CD4-positive, alpha-beta memory T cell (primary cell): ENCODE measurements at places on chromosomes 16 and 17. TPM values are rescaled to one million over a fixed set of nuclear protein-coding genes. Genes with fewer than 3 reads are reported as not detected.

Gene SERPINF2
- 1.3 TPM for total RNA-seq

DNA sequence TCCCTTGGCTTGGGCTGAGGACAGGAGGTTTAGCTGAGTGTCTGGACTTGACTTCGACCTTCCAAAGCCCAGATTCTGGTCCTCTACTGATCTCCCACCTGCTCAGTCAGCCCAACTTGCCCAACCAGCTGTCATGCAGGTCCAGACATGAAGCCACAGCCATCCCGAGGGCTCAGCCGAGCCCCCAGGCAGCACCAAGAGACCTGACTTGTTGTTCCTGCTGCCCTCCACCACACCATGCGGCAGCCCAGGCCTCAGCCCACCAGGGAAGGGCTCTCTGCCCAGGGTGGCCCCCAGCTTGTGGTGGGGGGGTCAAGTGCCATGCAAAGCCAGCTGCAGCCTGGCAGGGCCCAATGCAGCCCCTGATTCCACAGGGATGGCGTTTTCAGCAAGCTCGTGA is 17.2 kb upstream of the CACNG4 start:
- no peak for DNase-seq

DNA sequence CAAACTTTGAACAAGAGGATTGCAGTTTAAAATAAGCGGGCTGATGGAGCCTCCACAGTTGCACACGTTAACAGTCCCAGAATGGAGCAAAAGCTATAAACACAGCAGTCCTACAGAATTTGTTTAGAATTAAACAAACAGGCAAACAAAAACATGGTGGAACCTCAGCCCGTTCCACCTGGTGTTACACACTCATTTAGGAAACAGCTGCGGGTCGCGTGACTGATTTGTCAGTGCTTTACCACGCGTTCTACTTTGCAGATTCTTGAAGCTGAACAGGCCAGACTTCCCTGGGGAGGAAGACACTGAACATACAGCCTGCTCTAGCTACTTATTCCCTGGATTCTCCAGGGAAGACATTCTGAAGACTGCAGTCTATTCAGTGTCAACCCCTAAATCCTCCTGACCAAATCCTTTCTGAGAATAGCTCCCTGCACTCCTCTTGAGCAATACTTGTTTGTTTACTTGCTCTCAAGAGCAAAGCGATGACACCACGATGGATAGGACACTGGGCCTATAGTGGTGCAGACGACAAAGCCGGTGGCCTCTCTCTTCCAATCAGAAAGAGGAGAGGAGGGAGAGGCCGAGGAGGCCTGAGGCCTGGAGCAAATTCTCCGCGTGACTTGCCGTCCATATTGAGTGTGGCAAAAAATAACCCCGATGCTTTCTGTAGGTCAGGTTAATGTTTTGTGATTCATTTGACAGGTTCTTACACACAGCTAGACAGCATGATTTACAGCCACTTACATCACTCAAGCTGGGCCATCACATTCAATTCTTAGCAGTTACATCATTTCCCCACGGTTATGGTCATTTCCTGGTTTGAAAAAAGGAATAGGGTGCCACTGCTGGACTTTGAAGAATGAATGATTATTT is 4.0 kb upstream of the MAP1LC3B start:
- DNase-seq: peak; percentile 98

DNA sequence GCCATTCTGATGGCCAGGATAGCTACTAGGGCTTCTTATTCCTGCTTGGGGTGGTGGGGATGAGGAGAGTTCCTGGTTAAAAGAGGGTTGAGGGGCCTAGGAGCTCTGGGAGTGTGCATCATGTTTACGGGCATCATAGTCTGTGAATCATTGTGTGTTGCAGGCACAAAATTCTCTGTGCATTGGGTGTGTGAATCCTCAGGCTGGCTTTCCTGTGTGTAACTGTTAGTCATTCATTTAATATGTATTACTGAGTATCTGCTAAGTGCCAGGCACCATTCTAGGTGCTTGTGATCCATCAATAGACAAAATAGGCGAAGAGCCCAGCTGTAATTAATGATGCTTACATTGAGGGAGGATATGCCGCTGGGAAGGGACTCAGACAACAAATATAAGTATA is 5.8 kb downstream of the PPY start:
- no peak for DNase-seq

Gene CTRL
- 5.1 TPM for total RNA-seq

- DNase-seq: no peak
These were observed 29.5 kb upstream of the DNAI2 start for GRCh38 chr17:74244548-74244947.

DNA sequence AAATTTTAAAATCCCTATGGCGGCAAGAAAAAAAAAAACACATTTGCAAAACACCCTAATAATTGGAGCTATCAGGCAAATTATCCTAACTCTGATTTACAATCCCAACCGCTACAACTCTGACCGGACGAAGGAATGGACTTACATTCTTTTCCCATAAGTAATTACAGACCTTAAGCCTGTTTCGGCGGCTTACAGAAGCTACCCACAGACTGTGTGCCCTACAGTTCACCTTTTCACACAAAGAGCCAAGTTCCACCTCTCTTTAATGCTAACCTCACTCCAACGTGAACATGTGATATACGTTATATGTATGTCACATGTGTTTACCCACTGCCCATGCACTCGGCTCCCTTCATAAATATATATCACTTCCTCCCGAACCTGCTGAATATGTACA is 8.7 kb upstream of the MEAK7 start:
- DNase-seq: no peak

Gene SLC6A2
- not detected for total RNA-seq

- peak; percentile 84 for DNase-seq
These were observed 3.6 kb downstream of the EVI2B start for GRCh38 chr17:31310260-31310659.

Gene KRTAP4-11
- not detected for total RNA-seq

Gene KRT36
- total RNA-seq: not detected

GRCh38 chr17:74785096-74785980 is 9.2 kb upstream of the NAT9 start:
- DNase-seq: no peak

Gene ZNF646
- total RNA-seq: 47.0 TPM

GRCh38 chr17:55421179-55421934 is at the start of gene MMD:
Gene MMD, minus strand, starts transcription at chr17:55421835. Its CDS starts 140 bp downstream, at chr17:55421695.
- peak; percentile 2 for DNase-seq

- DNase-seq: no peak
These were observed 20.2 kb upstream of the C1QL1 start for GRCh38 chr17:44988044-44988942.
